ENCODE measurements at places on chromosomes 6 and 20. TPM values are rescaled to one million over a fixed set of nuclear protein-coding genes. Genes with fewer than 3 reads are reported as not detected.

DNA sequence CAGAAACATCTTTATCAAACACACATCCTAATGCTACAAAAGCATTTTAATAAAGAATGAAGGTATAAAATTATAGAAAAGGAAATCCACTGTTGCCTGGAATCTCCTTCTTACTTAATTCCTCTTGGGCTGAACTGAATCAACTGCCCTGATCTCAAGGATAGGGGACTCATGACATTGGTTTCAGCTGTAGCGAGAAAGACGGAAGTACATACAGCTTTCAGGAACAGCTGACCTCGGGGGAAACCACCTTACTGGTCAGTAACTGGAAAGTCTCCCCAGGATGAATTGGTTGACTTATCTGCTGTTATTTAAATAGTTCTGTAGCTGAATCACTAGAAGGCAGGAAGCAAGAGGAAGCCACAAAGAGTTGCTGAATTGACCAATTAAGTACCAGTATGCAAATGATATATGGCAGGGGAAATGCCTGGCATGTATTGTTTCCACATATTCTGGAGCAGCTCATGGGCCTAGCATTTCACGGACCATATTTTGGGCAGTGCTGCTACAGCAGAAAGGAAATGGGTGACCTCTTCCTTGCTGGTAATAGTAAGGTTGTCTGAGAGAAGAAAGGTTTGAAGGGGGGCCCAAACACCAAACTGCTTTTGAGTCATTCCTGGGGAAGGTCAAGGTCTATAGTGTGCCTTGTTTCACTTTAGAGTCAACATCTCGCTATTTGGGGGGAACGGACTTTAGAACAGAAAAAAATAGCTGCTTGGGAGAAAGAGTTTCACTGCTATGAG, 43.7 kb upstream of the MAP7 start:
- H3K4me3 ChIP-seq, result no peak overlapping the region
- no peak for DNase-seq
- no peaks in the 10 kb centered on the region for H3K27me3 ChIP-seq

KIF13A gene
- total RNA-seq, result 71.9 TPM

SLC2A10 gene
- total RNA-seq, result 28.6 TPM

NINL gene
- 9.6 TPM for total RNA-seq

BLTP3A gene
- 9.8 TPM for total RNA-seq

MUC22 gene
- not detected for total RNA-seq

- no peak overlapping the region for H3K27ac ChIP-seq
- no peak overlapping the region for H3K4me3 ChIP-seq
- peaks cover 4% of the 10 kb centered on the region for H3K36me3 ChIP-seq
- peaks cover 35% of the 10 kb centered on the region for H3K4me1 ChIP-seq
- DNase-seq, result no peak
Measured at GRCh38 chr6:2794171-2794730, 29.1 kb downstream of the WRNIP1 start.

DNA sequence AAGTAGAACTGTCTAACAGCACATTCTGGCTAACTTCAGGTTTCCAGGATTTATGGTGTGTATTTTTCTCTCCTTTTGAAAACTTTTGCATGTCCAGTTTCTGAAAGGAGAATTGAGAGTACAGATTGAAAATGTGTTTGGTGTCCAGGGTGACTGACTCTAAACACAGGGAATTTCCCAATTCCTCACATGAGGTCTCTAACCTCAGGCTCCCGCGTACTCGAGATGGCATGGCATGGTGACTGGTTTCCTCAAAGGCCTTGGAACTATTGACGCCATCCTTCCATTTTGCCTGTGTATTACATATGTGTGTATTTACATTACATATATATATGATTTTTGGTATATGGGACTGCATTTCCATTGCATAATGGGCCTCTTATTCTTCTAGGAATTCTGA, 52.5 kb downstream of the PRND start:
- no peaks in the 10 kb centered on the region for H3K4me1 ChIP-seq
- H3K4me3 ChIP-seq, result no peak overlapping the region
- H3K27ac ChIP-seq, result no peak overlapping the region
- no peaks in the 10 kb centered on the region for H3K27me3 ChIP-seq

GRCh38 chr6:82248273-82248735, 760 bp upstream of the IBTK start:
- peaks cover 7% of the 10 kb centered on the region for H3K4me1 ChIP-seq
- no peaks in the 10 kb centered on the region for H3K36me3 ChIP-seq
- DNase-seq, result no peak
- peak overlapping the region; percentile 96 for H3K27ac ChIP-seq
- H3K4me3 ChIP-seq, result peak overlapping the region; percentile 79

GRCh38 chr20:9389346-9389745, 125.0 kb upstream of the LAMP5 start:
- no peaks in the 10 kb centered on the region for H3K36me3 ChIP-seq
- no peak overlapping the region for H3K27ac ChIP-seq

GRCh38 chr6:131945971-131946370, 5.2 kb downstream of the CCN2 start:
- H3K27ac ChIP-seq, result no peak overlapping the region
- H3K4me1 ChIP-seq, result no peaks in the 10 kb centered on the region
- no peaks in the 10 kb centered on the region for H3K27me3 ChIP-seq

PRKN gene
- 7.2 TPM for total RNA-seq

DNA sequence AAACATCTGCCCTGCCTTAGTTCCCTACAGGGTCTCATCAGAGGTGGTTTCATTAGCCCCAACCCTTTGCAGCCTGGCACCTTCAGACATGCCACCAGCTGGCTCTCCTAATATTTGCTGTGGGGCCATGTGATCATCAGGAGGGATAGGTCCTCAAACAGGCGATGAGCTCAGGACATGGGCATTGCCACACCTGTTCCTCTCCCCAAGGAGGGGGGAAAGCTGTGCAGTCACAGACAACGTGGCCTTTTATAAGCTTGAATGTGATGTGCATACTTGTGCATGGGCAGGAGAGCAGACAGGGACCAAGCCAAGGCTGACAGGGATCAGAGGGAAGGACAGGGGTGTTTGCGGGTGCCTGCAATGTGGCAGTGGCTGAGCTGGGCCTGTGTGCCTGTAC, 78.8 kb upstream of the ZNFX1 start:
- no peak overlapping the region for H3K27ac ChIP-seq
- no peak overlapping the region for H3K4me3 ChIP-seq
- H3K4me1 ChIP-seq, result no peaks in the 10 kb centered on the region
- no peaks in the 10 kb centered on the region for H3K27me3 ChIP-seq

SOBP gene
- 7.1 TPM for total RNA-seq

- peak overlapping the region; percentile 88 for H3K27ac ChIP-seq
Measured at GRCh38 chr6:158231551-158232315, 63.6 kb downstream of the GTF2H5 start.

- peaks cover 7% of the 10 kb centered on the region for H3K36me3 ChIP-seq
- no peak for DNase-seq
Measured at GRCh38 chr20:51412951-51413481, 129.5 kb downstream of the NFATC2 start.

F13A1 gene
- 147 TPM for total RNA-seq

DNA sequence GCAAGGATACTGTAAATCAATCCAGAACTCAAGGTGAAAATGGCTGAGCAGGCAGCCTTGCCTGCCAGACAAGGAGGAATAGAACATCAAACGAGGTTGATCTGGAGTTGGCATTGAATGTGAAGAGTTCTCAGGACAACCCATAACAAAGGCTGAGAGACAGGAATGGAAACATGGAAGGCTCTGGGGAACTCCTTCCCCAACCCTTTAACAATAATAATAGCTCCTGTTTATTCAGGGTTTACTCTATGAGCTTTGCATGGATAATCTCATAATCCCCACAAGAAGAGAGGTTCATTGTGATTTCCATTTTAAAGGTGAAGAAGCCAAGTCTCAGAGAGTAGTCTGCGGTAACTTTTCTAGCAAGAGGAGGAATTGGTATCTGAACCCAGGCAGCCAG, 151.7 kb downstream of the SOD2 start:
- no peak overlapping the region for H3K27ac ChIP-seq
- no peak overlapping the region for H3K4me3 ChIP-seq
- no peaks in the 10 kb centered on the region for H3K27me3 ChIP-seq
- DNase-seq, result no peak
- no peaks in the 10 kb centered on the region for H3K4me1 ChIP-seq

DNA sequence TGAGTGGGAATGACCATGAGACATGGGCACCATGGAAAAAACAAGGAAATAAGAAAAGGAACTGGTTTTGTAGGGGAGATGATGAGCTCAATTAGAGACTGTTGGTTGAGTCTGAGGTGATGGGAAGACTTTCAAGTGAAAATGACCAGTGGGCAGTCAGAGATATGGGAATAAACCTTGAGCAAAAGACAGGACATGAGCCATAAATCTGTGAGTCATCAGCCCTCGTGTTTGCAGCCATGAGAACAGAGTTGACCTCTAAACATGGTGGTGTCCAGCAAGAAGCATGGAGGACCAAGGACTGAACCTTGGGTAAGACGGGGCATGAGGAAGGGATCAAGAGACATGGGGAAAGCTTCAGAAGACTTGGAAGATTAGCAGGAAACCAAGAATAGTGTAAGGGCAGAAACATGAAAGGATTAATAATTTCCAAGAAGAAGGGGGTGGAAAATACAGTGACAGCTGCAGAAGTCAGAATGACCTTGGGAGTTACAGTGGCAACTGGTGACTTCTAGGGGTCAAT, 280.6 kb upstream of the PRDM1 start:
- H3K36me3 ChIP-seq, result no peaks in the 10 kb centered on the region
- H3K27me3 ChIP-seq, result no peaks in the 10 kb centered on the region
- no peak for DNase-seq
- H3K27ac ChIP-seq, result no peak overlapping the region
